ENCODE measurements at places on chromosomes 1 and 21.

- DNase-seq: no peak
Observed at GRCh38 chr1:69109277-69109676, 458.4 kb upstream of the LRRC7 start.

DNA sequence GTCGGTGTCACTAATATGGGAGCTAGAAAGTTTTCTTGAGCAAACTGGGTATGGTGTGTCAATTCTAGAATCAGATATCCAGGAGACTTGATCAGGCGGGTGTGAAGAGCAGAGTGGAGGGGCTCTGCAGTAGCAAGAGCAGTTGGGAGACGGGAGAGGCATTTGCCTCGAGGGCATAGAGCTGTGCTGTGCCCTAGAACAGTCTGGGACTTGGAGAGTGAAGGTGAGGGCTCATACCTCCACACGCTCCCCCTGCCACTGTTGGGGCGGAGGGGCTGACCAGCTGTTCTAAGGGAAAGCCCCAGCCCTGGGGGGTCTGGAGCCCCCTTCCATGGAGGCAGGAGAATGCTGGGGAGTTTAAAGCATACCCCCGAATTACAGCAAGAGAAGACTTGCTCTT, 33.8 kb downstream of the SIM2 start:
- no peak for DNase-seq

DNA sequence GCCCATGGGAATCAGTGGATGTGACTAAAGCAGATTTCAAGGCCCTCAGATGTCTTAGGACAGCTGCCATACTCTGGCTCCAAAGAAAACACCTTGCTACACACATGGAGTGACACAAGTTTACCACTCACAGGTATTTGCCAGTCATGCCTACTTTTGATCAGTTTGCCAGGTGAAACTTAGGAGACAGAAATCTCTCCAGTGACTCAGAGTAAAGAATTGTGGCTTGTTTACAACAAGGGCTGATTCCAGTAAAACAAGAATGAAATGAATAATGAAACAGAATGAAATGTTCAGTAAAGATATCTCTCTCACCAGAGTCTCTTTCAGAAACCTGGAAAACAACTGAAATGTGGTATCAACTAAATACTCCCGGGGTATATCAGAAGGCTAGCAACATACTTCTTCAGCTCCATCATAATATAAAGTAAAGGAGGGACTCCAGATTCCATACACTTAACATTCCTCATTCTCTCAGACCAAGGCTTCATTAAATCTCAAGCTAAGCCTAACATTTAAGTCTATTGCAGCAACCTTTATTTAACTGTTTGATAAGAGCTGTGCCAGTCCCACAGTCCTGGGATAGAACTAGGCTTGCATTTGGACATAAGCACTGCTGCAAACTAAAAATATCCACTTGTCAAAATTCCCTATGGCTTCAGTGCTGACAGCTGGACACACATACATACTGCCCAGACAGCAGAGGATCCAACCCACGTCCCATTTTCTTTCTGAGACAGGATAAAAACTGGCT, 143.3 kb downstream of the SIPA1L2 start:
- no peak for DNase-seq

- no peak for DNase-seq
Observed at GRCh38 chr1:101187297-101187696, 49.5 kb upstream of the S1PR1 start.

- DNase-seq: no peak
Observed at GRCh38 chr1:225471109-225471452, 43.2 kb upstream of the LBR start.

DNA sequence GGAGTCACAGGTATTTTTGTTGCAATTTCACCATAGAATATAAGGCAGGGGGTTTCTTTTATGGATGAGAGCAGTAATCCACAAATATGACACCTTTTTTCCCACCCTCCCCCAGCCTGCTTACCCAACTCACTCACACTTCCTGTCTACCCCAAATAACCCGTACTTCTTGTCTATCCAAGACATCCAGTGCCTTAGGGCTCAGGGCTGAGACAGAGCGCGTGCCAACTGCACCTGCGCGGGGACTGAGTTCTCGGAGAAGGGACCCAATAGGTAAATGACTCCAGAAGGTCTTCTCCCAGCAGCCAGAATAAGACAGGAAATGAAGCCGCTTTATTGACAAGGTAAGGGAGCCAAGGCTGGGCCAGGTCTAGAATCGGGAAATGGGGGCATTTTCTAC, 369.1 kb downstream of the SIPA1L2 start:
- DNase-seq: no peak

Measured in C1 segment of cervical spinal cord (tissue), 14 donors.